ENCODE measurements at places on chromosomes 13 and 19.

- DNase-seq, result no peak
These were observed 98.3 kb downstream of the TNFRSF19 start for GRCh38 chr13:23668562-23668961.

DNA sequence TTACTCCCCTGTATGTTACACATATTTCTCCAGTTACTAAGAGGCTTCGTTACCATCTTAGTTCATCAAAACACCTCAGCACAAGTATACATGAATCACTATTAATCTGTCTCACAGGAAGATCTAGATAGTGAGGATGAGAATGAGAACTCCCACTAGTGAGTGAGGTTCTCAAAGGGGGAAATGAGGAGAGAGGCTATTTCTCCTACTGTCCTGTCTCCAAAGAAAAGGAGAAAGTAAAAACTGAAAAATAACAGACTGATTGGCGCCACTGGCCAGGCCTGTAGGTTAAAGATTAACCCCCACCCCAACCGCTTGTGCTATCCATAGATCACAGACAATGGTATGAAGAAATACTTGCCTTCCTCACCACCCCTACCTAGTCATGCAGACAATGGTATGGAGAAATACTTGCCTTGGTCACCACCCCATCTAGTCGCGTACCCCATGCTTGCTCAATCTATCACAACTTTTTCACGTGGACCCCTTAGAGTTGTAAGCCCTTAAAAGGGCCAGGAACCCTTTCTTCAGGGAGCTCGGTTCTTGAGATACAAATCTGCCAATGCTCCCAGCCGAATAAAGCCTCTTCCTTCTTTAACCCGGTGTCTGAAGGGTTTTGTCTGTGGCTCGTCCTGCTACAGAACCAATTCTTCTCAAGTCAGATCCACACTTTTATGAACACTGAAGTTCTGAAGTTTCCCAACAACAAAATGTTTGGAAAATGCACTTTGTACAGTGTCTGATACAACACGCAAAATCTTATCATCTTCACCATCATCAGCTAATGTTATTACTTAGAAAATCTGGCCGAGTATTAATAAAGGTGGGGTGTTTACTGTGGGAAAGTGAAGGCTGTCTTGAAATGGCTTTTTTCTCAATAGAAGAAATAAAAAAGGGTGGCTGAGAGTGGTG is 598.1 kb downstream of the UQCRFS1 start:
- DNase-seq, result no peak

- no peak for DNase-seq
These were observed 44.2 kb downstream of the WASF3 start for GRCh38 chr13:26601669-26602068.

DNA sequence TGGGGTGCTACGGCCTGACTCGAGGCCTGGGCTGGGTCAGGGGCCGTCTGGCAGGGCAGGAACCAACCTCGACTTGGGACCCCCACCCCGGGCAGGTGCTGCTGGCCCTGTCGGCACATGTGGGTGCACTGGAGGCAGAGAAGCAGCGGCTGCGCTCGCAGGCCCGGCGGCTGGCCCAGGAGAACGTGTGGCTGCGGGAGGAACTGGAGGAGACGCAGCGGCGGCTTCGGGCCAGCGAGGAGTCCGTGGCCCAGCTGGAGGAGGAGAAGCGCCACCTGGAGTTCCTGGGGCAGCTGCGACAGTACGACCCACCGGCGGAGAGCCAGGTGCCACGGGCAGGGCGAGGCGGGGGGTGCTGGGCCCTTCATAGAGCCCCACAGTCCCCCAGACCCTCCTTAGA is 5.9 kb downstream of the KLC3 start:
- no peak for DNase-seq

- DNase-seq, result no peak
These were observed 30.6 kb downstream of the SYDE1 start for GRCh38 chr19:15137777-15138176.

Data from CD4-positive, alpha-beta T cell treated with Interleukin-10 for 1 hour (primary cell).